ENCODE measurements at places on chromosomes 16 and 17.

- DNase-seq = no peak
Measured at GRCh38 chr17:41625602-41626001, 1.2 kb upstream of the KRT17 start.

- DNase-seq = no peak
Measured at GRCh38 chr16:59878999-59879398, 1144.9 kb upstream of the GOT2 start.

- DNase-seq = no peak
Measured at GRCh38 chr17:15464231-15464985, 3.0 kb downstream of the CDRT4 start.

- DNase-seq = no peak
Measured at GRCh38 chr17:16068323-16068722, 68.7 kb downstream of the TTC19 start.

DNA sequence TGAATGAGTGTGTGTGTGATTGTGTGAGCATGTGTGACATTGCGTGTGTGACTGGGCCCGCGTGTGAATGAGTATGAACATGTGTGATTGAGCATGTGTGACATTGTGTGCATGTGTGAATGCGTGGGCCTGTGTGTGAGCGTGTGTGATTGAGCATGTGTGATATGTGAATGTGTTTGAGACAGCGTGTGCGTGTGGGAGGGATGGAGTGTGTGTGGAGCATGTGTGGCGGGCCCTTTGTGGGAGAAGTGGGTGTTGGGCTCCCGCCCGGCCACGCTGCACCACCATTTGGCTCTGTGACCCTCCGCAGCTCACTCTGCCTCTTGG lies 22.7 kb upstream of the GSE1 start:
- no peak for DNase-seq

DNA sequence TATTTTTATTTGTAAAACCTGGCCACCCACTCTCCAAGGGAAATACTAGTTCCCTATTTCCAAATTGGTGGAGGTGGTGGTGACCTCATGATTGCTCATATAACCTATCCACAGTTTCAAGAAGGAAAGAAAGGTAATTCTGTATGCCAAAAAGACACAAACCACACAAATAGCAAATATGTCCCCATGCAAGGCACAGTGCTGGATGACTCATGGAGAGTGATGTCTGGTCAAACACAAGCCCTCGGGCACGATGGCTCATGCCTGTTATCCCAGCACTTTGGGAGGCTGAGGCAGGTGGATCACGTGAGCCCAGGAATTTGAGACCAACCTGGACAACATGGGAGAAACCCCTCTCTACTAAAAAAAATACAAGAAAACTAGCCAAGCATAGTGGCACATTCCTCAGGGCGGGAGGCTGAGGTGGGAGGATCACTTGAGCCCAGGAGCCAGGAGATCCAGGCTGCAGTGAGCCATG lies 64.2 kb downstream of the GNA13 start:
- peak; percentile 48 for DNase-seq

GRCh38 chr16:81610144-81610842 lies 165.7 kb downstream of the CMIP start:
- DNase-seq = no peak

GRCh38 chr16:4488499-4488967 lies 12.3 kb downstream of the HMOX2 start:
- DNase-seq = no peak

DNA sequence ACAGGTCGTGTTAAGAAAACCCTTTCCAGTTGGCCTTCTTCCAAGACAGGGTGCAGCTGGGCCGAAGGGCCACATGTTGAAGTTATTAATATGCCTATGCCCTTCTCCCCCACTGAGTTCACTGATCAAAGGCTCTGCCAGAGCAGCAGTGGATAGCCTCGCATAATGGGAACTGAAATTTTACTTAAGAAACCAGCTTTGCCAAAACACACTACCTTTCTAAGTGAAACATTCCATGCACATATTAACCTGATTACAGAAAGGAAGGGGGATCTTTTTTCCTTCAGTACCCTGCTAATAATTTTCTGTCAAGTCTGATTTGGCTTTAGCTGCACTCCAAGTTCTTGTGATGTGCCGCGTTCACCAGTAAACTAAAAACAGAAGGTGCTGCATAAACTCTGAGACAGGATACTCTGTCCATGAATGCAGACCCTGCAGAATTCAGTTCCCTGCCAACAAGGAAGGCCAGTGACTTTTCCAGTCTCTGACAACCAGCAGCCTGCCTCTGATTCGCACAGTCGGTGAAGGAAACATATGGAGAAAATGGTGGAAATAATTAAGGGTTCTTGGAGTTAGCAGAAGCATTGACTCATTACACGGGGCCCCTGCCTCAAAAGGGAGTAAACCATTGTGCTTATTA lies 283.8 kb downstream of the ZFHX3 start:
- DNase-seq = no peak

All from T47D (cell line).